ENCODE measurements at places on chromosomes 4 and X. TPM values are rescaled to one million over a fixed set of nuclear protein-coding genes. Genes with fewer than 3 reads are reported as not detected.

DNA sequence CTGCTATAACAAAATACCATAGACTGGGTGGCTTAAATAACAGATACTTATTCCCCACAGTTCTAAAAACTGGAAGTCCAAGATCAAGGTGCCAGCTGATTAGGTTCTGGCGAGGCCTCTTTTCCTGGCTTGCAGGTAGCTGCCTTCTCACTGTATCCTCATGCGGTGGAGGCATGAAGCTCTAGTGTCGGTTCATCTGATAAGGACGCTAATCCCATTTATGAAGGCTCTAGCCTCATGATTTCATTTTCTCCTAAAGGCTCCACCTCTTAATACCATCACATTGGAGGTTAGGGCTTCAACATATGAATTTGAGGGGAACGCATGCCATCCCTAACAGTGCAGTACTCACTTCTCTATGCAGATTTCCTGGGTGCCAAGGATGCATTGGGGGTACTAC lies 57.9 kb upstream of the STIM2 start:
- no peak overlapping the region for H3K27ac ChIP-seq
- no peak for DNase-seq
- no peaks in the 10 kb centered on the region for H3K27me3 ChIP-seq
- no peaks in the 10 kb centered on the region for H3K36me3 ChIP-seq
- H3K4me1 ChIP-seq, result peaks cover 9% of the 10 kb centered on the region
- H3K4me3 ChIP-seq, result no peak overlapping the region

GRCh38 chr4:140252742-140253555 lies 99.0 kb upstream of the MAML3 start:
- H3K36me3 ChIP-seq, result no peaks in the 10 kb centered on the region
- peak overlapping the region; percentile 80 for H3K27ac ChIP-seq
- peak; percentile 92 for DNase-seq
- peak overlapping the region; percentile 81 for H3K4me3 ChIP-seq
- peaks cover 57% of the 10 kb centered on the region for H3K4me1 ChIP-seq

The PFKFB1 gene
- total RNA-seq, result 0.86 TPM

DNA sequence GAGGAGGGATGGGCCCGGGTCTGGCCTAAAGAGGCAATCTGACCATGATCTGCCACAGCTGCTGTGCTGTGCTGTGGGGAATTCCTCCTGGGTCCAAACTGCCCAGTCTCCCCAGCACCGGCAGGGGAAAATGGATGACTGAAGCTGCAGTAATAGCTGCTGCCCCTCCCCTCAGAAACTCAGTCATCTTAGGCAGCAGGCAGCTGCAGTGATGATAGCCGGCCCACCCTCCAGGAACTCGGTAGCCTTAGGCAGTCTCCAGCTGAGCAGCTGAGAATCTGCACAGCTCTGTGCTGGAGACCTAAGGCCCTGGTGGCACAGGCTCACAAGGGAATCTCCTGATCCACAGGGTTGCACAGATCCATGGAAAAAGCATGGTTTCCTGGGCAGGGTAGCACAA lies 113.4 kb upstream of the USP38 start:
- H3K27ac ChIP-seq, result no peak overlapping the region
- no peaks in the 10 kb centered on the region for H3K4me1 ChIP-seq
- no peak overlapping the region for H3K4me3 ChIP-seq
- no peak for DNase-seq
- no peaks in the 10 kb centered on the region for H3K36me3 ChIP-seq
- no peaks in the 10 kb centered on the region for H3K27me3 ChIP-seq

- no peaks in the 10 kb centered on the region for H3K27me3 ChIP-seq
- no peak overlapping the region for H3K27ac ChIP-seq
- peaks cover 6% of the 10 kb centered on the region for H3K4me1 ChIP-seq
- no peak for DNase-seq
These were observed 932.7 kb downstream of the FAT4 start for GRCh38 chr4:126247409-126247808.

- no peak for DNase-seq
- H3K36me3 ChIP-seq, result no peaks in the 10 kb centered on the region
- no peaks in the 10 kb centered on the region for H3K27me3 ChIP-seq
- no peak overlapping the region for H3K27ac ChIP-seq
- no peaks in the 10 kb centered on the region for H3K4me1 ChIP-seq
- H3K4me3 ChIP-seq, result no peak overlapping the region
These were observed 160.2 kb downstream of the MAGEB5 start for GRCh38 chrX:26376037-26376708.

DNA sequence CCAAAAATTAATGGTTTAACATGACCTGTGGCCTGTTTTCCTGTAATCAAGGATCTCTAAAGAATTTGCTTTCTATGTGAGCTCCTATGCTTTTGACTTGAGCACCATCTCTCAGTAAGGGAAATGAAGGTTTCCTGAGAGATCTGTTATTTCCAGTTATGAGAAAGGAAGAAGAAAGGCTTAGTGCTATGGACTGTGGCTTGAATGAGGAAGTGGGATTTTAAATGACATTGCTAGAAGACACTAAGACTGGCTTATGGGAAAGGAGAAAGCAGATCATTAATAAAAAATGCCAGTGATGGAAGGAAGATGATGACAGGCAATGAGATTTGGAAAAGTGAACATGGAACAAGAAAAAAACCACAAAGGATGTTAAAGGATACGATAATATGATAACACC lies 285.4 kb downstream of the OPHN1 start:
- H3K4me3 ChIP-seq, result no peak overlapping the region
- no peak for DNase-seq
- H3K4me1 ChIP-seq, result no peaks in the 10 kb centered on the region
- no peak overlapping the region for H3K27ac ChIP-seq
- H3K36me3 ChIP-seq, result no peaks in the 10 kb centered on the region

- H3K27me3 ChIP-seq, result no peaks in the 10 kb centered on the region
- H3K4me3 ChIP-seq, result no peak overlapping the region
- no peak overlapping the region for H3K27ac ChIP-seq
- peaks cover 7% of the 10 kb centered on the region for H3K36me3 ChIP-seq
- no peak for DNase-seq
These were observed 35.6 kb downstream of the INTS6L start for GRCh38 chrX:135556055-135556454.
